ENCODE measurements at places on chromosomes 7 and 10.

DNA sequence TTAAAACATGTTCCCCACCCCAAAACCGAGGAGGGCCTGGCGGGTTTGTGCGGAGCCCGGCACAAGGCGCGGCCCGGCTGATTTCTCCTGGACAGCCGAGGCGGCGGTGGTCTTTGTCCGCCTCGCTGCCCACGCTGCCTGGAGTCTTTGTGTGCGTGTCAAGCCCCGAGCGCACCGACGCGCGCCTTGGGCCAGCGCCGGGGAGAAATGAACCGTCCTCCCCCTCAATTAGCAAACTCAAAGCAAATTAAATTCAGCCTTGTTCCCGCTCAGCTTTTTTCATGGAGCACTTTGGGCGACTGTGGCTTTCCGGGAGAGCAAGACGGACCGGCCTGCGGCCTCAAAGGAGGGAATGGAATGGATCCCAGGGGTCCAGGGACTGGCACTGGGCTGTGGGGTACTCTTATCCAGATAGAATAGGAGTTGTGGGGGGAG, 4.1 kb downstream of the EMX2 start:
- DNase-seq: no peak

- no peak for DNase-seq
Measured at GRCh38 chr10:28681291-28681763, 4.0 kb downstream of the BAMBI start.

DNA sequence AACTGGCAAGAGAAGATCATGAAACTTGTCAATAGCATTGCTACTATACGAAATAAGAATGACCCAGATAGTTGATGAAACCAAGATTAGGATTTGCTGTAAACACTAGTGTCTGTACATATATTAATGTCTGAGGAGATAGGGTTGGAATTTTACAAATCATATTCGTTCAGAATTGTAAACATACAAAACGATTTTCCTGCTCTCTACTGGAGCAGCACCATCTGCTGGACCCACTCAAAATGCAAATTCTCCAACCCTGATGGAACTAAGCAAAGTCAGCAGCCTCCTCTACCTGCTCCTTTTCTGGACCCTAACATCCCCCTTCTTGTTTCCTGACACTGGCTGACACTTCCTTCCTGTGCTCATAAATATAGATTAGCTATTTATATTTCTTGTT, 29.4 kb upstream of the SGMS1 start:
- DNase-seq: peak; percentile 56

- no peak for DNase-seq
Measured at GRCh38 chr7:20064974-20065862, 152.0 kb downstream of the MACC1 start.

GRCh38 chr10:33196710-33197491, 137.6 kb downstream of the NRP1 start:
- no peak for DNase-seq

DNA sequence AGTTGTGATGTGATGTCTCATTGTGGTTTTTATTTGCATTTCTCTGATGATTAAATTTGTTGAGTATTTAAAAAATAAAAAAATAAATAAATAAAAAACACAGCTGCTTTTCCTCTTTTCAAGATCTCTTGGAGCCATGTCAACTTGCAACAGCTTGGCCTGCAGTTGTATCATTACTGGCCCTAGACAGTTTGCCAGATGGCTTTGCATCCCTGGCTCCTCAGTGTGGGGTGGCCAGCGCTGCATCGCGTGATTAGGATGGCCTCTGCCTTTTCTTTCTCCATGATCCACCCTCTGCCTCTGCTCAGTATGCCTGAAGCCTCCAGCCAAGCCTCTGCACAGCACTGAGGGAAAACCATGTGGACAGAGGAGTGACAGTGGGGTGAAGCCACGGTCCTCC, 96.8 kb downstream of the PPP1R3C start:
- no peak for DNase-seq

DNA sequence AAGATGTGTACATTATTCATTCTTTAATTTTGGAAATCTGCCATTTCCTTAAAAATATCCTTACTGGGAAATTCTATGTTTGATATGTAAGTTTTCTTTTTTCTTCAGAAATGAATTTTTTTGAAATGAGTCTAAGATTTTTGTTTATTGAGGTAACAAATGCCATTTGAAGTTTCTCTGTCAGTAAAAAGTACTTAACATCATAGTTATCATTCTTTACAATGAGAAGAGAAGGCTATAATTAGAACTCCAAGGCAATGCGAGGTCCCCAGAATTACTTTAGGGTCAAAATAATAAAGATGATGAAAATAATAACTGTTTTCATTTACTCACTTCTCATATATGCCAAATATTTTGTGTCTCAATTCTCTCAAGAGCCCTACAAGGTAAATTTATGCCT, 37.0 kb upstream of the RHOBTB1 start:
- DNase-seq: no peak

- no peak for DNase-seq
Measured at GRCh38 chr7:41536873-41537665, 165.8 kb downstream of the INHBA start.

- DNase-seq: no peak
Measured at GRCh38 chr10:48285710-48286109, 11.2 kb upstream of the FRMPD2 start.

DNA sequence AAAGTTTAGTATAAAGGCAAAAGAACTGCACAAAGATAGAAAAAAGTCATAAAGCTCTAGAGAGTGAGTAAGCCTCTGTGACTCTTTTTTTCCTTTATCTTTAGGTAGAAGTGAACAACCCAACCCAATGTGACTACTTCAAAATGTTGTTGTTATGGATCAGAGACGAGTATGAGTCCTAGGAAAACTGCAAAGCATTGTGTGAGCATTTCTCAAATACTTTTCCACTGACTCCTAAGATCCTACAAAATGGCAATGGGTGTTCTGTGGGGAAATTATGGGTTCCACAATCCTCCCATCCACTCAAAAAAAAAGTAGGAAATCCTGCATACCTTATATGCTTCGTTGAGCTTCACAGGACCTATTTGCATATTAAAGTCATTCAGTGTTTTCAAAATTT, 177.1 kb downstream of the DGKI start:
- DNase-seq: no peak
